ENCODE measurements at places on chromosomes 7 and 10. TPM values are rescaled to one million over a fixed set of nuclear protein-coding genes. Genes with fewer than 3 reads are reported as not detected.

AKR1C2 gene
- not detected for total RNA-seq

DIP2C gene
- 36.8 TPM for total RNA-seq

CALCR gene
- not detected for total RNA-seq

LIPN gene
- not detected for total RNA-seq

SUGCT gene
- 11.9 TPM for total RNA-seq

HMX2 gene
- not detected for total RNA-seq

CALY gene
- 3.5 TPM for total RNA-seq

KLF14 gene
- not detected for total RNA-seq

SMKR1 gene
- total RNA-seq: not detected

- H3K4me1 ChIP-seq: no peaks in the 10 kb centered on the region
- no peak overlapping the region for H3K27ac ChIP-seq
- H3K27me3 ChIP-seq: no peaks in the 10 kb centered on the region
- no peak overlapping the region for H3K4me3 ChIP-seq
Measured at GRCh38 chr7:117711556-117711955, 161.7 kb downstream of the CTTNBP2 start.

DNA sequence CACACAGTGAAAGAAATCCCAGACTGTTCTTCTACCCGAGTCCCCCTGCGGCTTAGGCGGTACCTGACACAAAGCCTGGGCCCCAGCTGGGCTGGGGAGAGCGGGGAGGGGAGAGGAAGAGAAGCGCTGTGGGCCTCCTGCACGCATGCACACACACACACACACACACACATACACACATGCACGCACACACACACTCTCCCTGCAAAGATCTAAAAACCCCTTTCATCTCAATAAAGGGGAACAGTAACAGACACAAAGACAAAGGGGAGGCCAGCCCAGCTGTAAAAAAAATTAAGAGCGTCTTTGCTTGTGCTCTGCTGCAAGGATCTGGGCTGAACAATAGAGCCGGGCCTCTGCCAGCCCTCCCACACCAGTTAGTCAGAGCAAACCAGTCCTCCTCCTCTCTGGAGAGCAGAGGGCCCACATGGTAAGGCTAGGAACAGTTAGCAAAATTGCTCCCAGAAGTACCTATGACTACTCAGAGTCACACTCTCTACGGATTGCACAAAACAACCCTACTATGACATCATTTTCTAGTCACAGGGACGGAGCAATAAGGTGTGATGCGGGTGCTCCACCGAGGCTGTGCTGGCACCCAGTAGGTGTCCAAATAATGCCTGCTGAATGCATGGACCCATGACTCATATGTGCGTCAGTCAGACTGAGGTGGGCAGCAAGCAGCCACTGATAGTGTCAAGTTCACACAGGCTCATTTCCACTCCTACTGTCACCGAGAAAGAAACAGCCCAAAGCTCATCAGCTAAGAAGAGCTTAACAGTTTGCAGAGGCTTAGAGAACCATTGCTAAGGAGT is 9.2 kb downstream of the ITPRIP start:
- H3K27me3 ChIP-seq: no peaks in the 10 kb centered on the region
- peak overlapping the region; percentile 95 for H3K27ac ChIP-seq
- H3K4me1 ChIP-seq: peaks cover 88% of the 10 kb centered on the region
- H3K4me3 ChIP-seq: peak overlapping the region; percentile 64

DNA sequence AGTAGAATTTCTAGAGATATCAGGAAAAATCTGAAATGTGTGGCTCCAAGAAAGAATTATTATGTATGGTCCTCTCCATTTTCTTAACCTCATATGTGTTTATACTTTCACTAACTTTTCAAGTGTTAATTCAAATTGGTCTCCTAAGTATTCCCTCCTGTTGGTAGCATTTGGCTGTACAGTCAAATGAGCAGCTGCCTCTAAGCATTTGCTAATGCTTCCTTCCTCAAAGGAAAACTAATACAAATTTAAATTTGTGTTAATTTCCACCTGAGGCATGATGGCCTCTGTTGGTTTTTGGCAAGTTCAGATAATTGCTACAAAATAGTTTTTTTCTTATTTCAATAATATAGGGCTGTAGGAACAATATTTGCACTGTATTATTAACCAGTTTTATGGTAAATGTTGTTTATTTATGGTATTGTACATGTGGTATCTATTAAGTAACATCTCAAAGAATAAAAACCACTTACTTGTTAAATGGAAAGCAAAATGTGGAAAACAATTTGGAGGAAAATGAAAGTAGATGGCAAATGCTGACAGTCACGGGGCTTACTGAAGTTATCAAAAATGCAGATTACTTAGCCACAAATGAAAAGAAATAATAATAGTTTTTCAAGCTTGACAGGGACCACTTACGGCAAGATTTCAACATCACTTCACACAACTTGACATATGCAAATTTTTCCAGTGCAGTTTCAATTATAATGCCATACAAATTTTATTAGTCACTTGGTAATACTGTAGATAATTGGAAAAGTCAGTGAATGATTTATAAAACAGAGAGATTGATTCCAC is 299.3 kb upstream of the MEOX2 start:
- no peak for DNase-seq
- H3K36me3 ChIP-seq: no peaks in the 10 kb centered on the region
- H3K4me3 ChIP-seq: no peak overlapping the region
- H3K4me1 ChIP-seq: peaks cover 3% of the 10 kb centered on the region
- H3K27ac ChIP-seq: no peak overlapping the region

- peaks cover 10% of the 10 kb centered on the region for H3K4me1 ChIP-seq
- no peak overlapping the region for H3K27ac ChIP-seq
Measured at GRCh38 chr10:74523199-74523598, 303.2 kb upstream of the KAT6B start.

DNA sequence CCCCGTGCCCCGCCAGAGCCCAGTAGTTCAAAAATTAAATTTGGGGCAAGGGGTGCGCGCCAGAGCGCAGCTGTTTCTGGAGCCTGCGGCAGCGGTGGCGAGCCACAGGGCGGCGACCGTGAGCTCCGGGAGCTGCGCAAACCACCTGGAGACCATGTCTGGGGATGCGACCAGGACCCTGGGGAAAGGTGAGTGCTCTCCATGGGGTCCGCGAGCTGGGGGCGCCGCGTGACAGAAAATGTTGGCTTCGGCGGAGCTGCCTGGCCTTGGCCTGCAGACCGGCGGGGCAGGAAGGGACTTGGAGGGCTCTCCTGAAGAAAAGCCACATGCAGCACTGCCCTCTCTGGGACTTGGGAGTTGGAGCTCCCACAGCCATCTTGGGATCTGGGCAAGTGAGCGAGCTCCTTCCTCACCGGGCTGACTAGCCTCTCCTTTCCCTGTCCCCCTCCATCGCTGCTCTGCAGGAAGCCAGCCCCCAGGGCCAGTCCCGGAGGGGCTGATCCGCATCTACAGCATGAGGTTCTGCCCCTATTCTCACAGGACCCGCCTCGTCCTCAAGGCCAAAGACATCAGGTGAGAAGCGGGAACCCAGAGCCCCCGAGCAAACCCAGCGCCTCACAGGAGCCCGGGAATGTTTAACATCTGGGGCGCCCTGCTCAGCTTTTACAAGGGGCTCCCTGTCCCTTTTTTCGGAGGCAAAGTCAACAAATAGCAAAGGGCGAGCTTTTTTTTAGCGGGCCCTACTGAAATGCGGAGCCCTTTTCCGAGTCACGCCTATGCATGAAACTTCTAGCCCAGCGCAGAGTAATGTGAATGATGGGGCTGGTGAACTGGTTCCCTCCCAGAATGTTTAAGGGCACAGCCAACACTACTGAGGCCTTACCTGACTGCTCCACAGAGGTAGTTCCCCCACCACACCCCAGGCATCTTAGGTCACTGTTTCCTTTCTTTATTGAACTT is 6.1 kb downstream of the GSTO2 start:
- H3K36me3 ChIP-seq: no peaks in the 10 kb centered on the region
- no peak overlapping the region for H3K27ac ChIP-seq
- H3K4me3 ChIP-seq: no peak overlapping the region
- H3K27me3 ChIP-seq: peaks cover 31% of the 10 kb centered on the region
- DNase-seq: no peak

GRCh38 chr10:35726846-35727245 is 84.8 kb upstream of the FZD8 start:
- no peak overlapping the region for H3K27ac ChIP-seq
- no peaks in the 10 kb centered on the region for H3K4me1 ChIP-seq
- H3K4me3 ChIP-seq: no peak overlapping the region
- no peaks in the 10 kb centered on the region for H3K36me3 ChIP-seq

DNA sequence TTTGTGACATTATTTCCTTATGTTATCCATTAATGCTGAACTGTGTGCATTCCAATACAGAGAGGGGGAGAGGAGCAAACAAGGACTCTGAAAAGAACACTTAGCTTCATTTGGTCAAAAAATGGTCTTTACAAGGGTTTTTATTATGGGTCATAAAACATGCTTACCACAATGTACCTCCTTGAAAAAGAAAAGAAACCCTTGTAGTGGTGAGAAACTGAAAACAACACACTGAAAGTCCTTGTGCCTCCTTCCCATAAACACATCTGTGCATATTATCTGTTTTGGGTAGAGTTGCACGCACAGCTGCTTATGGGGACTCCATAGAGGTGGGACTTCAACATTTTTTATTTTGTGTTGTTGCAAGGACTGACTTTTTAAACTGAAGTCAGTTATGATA is 98.7 kb downstream of the CDK6 start:
- no peak overlapping the region for H3K27ac ChIP-seq
- H3K27me3 ChIP-seq: no peaks in the 10 kb centered on the region
- no peak overlapping the region for H3K4me3 ChIP-seq
- peaks cover 44% of the 10 kb centered on the region for H3K4me1 ChIP-seq
- no peak for DNase-seq

- H3K4me1 ChIP-seq: peaks cover 6% of the 10 kb centered on the region
- no peaks in the 10 kb centered on the region for H3K27me3 ChIP-seq
- peak overlapping the region; percentile 15 for H3K27ac ChIP-seq
- H3K4me3 ChIP-seq: no peak overlapping the region
- DNase-seq: peak; percentile 93
Measured at GRCh38 chr7:1432411-1433082, 26.7 kb downstream of the MICALL2 start.

- H3K4me3 ChIP-seq: no peak overlapping the region
- H3K36me3 ChIP-seq: no peaks in the 10 kb centered on the region
- no peak overlapping the region for H3K27ac ChIP-seq
- no peak for DNase-seq
- no peaks in the 10 kb centered on the region for H3K4me1 ChIP-seq
Measured at GRCh38 chr7:91573405-91573804, 307.1 kb downstream of the MTERF1 start.

- no peak overlapping the region for H3K4me3 ChIP-seq
- no peaks in the 10 kb centered on the region for H3K27me3 ChIP-seq
- H3K4me1 ChIP-seq: no peaks in the 10 kb centered on the region
- DNase-seq: no peak
- H3K36me3 ChIP-seq: peaks cover 21% of the 10 kb centered on the region
Measured at GRCh38 chr10:97371696-97372095, 29.4 kb downstream of the RRP12 start.

DNA sequence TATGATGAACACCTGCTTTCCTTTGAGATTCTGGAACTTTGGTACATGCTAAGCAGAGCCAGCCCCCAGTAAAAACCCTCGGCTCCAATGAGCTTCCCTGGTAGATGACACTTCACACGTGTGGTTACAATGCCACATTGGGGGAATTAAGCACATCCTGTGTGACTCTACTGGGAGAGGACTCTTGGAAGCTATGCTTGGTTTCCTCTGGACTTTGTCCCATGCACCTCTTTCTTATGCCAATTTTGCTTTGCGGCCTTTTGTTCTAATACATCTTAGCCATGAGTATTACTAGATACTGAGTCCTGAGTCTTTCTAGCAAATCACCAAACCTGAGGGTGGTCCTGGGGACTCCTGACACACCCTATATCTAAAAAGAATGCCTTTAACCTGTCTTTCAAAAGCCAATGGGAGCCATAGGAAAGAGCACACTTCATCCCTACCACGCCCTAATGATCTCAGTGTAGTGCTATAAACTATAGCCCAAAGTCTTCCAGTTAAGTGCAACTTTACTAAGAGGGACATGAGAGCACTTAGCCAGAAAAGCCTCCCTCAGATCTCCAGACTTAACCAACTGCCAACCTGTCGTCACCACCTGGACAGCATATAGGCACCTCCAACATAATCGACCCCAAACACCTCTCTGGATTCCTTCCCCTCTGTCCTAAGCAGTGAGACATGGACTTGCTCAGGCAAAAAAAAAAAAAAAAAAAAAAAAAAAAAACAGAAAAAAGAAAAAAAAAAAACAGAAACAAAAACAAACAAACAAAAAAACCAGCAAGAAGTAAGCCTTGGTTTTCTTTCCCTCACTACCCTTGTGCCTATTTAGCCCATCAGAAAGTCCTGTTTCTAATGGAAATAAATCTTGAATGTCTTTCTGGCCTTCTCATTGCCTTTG is 37.4 kb downstream of the CCDC6 start:
- no peak for DNase-seq
- H3K27ac ChIP-seq: no peak overlapping the region
- H3K4me1 ChIP-seq: peaks cover 12% of the 10 kb centered on the region

- H3K4me1 ChIP-seq: peaks cover 17% of the 10 kb centered on the region
- H3K4me3 ChIP-seq: no peak overlapping the region
- peak overlapping the region; percentile 2 for H3K27ac ChIP-seq
- no peaks in the 10 kb centered on the region for H3K27me3 ChIP-seq
- no peak for DNase-seq
Measured at GRCh38 chr7:47085491-47086275, 496.2 kb downstream of the TNS3 start.

DNA sequence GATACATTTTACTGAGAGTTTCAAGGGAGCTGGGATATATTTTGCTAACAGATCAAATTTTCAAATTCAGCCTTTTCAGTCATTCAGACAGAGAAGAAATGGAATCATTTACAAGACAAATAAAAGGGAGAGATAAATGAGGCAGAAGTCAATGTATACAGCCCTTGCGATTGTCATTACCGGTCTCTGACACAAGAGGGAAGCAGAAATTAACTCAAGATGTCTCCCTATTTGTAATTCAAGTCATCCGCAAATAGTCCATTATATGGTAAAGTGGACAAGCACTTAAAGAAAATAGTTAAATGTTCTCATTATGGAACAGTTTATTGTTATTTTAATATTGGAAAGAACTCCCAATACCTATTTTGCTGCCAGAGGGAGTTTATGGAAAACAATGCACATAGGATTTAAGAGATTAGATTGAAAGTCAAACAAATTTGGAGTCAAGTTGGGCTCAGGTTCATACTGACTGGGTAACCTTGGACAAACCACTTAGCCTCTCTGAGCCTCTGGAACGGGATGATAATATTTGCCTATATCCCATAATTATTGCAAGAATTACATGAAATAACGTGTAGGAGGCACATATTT is 89.3 kb upstream of the PRKCQ start:
- H3K4me1 ChIP-seq: no peaks in the 10 kb centered on the region
- peaks cover 49% of the 10 kb centered on the region for H3K27me3 ChIP-seq
- no peak for DNase-seq
- H3K36me3 ChIP-seq: no peaks in the 10 kb centered on the region
- H3K27ac ChIP-seq: no peak overlapping the region

GRCh38 chr7:8560501-8560900 is 127.1 kb downstream of the NXPH1 start:
- H3K4me1 ChIP-seq: no peaks in the 10 kb centered on the region
- H3K36me3 ChIP-seq: no peaks in the 10 kb centered on the region
- no peak overlapping the region for H3K27ac ChIP-seq
- DNase-seq: no peak

GRCh38 chr7:27312820-27313219 is 70.2 kb downstream of the EVX1 start:
- no peaks in the 10 kb centered on the region for H3K36me3 ChIP-seq
- H3K4me3 ChIP-seq: no peak overlapping the region
- H3K4me1 ChIP-seq: no peaks in the 10 kb centered on the region
- no peak for DNase-seq
- H3K27me3 ChIP-seq: peaks cover 6% of the 10 kb centered on the region

All from osteocyte (in vitro differentiated cells).